ENCODE measurements at places on chromosomes 16 and 17.
A peak's percentile ranks its signal among the peaks of the same experiment; 100 is the strongest.

GRCh38 chr17:68740555-68741447, 139.6 kb upstream of the FAM20A start:
- no peak for DNase-seq

- no peak for DNase-seq
These were observed 2.1 kb downstream of the FMNL1 start for GRCh38 chr17:45223539-45224528.

DNA sequence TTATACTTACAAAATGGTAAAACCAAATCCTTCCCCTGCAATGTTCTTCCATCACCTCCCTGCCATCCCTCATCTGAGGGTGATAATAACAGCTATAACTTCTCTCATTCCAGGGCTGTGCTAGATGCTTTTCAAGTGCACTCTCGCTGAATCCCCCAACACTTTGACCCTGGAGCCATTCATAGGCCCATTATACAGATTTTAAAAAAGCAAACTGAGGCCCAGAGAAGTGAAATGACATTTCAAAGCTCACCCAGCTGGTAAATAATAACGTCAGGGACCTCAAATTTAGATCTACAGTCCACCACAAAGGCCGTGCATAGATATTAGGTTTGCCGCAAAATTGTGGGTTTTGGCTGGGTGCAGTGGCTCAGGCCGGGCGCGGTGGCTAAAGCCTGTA, 378.8 kb downstream of the SLC39A11 start:
- no peak for DNase-seq

DNA sequence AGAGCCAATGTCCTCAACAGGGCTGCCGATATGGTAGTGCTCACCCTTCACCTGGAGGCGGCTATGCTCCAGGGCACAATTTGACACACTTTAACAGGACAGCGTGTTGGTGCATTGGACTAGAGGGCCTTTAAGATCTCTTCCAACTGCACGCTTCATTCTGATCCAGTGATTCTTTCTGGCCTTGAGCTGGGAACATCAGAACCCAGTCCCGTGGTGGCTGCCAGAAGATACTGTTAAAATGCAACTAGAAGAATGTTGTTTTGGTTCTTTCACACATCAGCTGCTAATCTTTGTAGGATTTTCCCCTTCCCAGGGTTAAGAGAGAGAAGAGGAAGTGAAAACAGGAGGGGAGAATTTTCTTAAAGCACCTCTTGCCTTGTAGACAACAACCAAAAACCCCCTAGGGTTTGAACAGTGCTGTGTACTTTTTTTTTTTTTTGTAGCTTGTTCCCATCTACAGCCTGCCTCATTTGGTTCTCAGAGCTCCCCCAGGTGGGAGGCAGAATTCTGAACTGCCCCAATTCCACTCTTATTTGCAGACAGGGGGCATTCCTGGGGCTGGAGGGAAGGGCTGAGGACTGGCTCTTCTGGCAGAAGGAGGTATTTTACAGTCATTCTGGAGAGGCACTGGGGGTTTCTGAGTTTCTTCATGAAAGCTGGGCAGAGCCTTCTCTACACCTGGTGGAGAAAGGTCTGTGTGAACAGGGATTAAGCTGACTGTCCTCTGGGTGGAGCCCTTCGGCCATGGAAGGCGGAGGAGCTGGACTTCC, 32.4 kb downstream of the SMARCE1 start:
- peak; percentile 90 for DNase-seq

GRCh38 chr17:50853781-50854180, 12.4 kb downstream of the TOB1 start:
- peak; percentile 18 for DNase-seq

- no peak for DNase-seq
These were observed 58.9 kb downstream of the CES1 start for GRCh38 chr16:55773859-55774549.

DNA sequence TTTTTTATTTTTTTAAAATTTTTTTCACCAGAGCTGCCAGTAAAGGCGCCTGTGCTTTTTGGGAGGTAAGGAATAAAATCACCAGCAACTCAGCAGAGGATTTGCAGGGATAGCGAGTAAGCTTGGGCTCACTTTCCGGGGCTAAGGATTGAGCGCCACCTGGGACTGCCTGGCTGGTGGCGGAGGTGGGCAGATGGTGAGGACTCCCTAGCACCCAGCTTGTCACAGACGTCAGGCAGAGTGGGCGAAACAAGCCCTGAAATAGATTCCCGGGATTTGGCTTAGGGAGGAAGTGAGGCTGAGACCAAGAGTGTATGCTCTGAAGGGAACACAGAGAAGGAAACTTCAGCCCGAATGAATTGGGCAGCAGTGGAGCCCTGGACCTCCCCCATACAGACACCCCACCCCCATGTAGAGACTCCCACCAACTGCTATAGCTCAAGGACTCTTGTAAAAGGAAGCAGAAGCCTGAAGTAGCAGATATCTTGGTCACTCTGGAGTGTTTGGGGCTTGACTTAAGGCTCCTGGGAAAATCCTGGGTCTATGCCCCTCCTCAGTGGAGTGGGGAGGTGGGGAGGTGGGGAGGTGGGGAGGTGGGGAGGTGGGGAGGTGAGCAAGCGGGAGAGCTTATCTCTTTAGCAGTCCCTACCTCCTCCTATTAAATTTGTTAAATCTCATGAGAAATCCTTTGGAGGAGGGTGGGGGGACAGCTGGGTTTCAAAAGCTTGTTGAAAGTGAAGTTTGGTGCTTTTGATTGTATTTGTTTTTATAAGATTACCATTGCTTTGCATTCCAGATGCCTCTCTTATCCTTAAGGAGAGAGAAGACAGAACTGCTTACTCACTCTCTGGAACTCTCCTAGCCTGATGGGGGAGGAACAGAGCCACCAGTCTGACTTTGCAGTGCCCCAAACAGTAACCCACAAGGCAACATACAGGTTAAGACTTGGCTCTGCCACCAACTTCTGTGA, 8.2 kb downstream of the ARL4D start:
- peak; percentile 60 for DNase-seq

DNA sequence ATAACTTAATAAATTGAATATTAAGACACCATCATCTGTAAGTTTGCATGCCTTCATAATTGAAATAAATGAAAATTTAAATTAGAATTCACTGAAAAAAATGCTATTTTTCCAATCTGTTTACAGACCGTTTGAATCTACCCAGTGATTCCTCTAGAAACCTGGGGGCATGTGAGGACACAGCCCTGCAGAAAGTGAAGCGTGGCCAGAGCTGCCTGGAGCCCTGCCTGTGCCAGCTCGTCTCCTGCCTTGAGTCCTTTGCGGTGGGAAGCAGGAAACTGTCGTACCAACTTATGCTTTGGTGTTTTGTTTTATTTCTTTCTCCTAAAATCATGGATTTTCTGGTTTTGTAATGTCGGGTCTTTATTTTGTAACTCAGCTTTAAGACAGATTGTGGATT, 67.8 kb upstream of the FA2H start:
- DNase-seq, result no peak

- DNase-seq, result no peak
These were observed 523.0 kb upstream of the CA10 start for GRCh38 chr17:52681480-52681879.

- no peak for DNase-seq
These were observed 304.5 kb downstream of the CPPED1 start for GRCh38 chr16:12499032-12499745.
